ENCODE measurements at places on chromosomes 6 and 20. TPM values are rescaled to one million over a fixed set of nuclear protein-coding genes. Genes with fewer than 3 reads are reported as not detected.

The CDK5RAP1 gene
- 28.8 TPM for total RNA-seq

The CHRNA4 gene
- total RNA-seq, result not detected

The KCNG1 gene
- 11.5 TPM for total RNA-seq

The HNF4A gene
- not detected for total RNA-seq

The RALGAPB gene
- 47.2 TPM for total RNA-seq

Data from glomerular endothelial cell (primary cell).